CD4-positive, alpha-beta T cell treated with Interferon gamma for 1 hour (primary cell): ENCODE measurements at places on chromosomes 16 and 17.

DNA sequence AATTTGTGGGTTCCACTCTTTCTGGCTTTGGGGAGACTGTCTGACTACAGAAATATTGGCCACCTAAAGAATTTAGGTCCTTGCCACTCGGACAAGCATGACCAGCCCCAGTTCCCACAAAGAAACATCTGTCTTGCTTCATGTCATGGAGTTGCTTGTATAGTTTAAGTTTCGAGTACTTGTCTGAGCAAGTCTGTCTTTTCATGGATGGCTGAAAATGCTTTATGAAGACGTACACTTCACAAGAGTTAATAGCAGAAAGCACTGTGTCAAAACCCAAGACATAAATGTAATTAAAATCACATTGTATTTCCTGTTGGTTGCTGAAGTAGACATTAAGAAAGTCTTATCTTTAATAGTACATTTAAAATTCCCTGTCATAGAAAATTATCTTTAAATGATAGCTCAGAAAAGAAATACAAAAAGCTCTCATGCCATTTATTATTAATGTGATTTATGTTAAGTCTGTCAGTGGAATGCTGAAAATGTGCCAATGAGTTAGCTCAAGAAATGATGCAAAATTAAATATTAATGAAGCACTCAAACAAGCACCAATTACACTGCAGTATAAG lies 29.8 kb upstream of the XYLT2 start:
- no peak for DNase-seq

GRCh38 chr16:87165885-87166284 lies 151.3 kb downstream of the C16orf95 start:
- no peak for DNase-seq

DNA sequence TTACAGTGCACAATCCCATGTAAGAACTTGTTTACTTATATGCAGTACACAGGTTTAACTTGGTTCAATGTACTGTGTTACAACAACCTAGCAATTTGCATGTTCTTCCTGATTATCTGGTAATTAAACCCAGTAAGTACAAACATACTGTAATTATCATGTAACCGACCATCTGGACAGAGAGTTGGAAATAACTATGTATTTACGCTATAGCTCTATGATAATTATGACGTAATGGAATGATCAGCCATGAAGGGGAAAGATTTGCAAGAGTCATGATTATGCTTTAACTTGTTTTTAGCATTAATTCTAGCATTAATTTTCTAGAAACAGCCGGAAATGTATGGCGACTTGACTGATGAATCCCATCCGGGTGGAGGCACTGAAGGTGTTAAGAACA lies 74.8 kb upstream of the SALL1 start:
- DNase-seq: no peak

DNA sequence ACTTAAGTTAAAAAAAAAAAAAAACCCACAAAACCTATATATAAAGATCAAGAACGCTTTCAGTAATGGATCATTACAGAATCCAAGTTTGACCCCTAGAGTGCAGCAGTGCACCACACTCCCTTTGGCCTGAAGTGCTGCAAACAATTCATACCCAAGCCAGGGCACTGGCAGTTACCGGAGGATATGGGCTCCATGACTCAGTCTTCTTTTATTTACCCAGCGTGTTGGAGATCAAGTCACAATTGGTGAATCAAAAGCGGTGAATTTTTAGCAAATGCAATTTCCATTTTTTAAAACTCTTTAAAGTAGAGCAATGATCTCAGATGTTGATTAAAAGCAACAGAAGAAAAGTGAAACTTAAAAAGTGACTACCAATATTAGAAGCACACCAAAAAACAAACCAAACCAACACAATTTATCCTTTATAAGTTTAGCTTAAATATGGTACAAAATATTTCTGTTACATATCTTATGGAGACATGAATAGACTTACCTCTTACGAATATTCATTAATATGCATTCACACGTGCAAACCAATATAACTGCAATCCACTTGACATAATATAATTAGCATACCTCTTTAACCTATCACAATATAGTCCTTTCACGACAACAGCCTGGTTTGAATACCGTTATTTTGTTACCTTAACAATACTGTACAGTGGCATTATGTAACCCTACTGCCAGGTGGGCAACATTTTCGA lies 46.3 kb downstream of the ZNF652 start:
- DNase-seq: peak; percentile 75

DNA sequence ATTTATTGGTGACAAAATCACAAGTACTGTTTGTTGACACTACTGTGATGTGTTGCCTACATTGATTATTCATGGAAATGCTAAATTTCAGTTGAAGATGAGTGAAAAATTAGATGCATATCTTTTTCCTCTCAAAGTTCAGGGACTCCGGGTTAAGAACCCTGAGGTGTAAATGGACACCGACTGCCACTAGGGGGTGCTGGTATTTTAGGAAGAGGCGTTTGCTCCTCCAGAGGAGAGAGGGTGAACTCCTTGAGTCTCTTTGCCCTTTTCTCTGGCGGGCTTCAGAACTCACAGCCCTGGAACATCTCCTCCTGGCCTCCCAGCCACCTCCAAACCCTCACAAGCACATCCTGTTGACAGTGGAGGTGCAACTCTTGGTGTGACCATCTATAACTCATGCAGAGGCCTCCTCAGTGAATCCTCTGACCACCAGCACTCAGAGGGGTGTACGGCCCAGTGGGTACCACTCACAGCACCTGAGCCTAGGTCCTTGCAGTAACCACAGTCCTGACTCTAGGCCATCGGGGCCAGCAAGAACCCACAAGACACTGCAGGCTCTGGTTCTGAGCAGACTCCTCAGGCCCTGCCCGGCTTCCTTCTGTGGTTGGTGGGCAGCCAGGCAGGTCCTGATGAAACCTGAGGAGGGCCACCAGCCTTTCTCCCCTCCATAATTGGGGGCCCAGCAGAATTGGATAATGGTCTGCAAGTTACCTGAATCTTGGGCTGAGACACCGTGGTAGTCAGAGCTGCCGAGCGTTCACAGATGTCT lies 26.2 kb upstream of the PIK3R5 start:
- peak; percentile 46 for DNase-seq

DNA sequence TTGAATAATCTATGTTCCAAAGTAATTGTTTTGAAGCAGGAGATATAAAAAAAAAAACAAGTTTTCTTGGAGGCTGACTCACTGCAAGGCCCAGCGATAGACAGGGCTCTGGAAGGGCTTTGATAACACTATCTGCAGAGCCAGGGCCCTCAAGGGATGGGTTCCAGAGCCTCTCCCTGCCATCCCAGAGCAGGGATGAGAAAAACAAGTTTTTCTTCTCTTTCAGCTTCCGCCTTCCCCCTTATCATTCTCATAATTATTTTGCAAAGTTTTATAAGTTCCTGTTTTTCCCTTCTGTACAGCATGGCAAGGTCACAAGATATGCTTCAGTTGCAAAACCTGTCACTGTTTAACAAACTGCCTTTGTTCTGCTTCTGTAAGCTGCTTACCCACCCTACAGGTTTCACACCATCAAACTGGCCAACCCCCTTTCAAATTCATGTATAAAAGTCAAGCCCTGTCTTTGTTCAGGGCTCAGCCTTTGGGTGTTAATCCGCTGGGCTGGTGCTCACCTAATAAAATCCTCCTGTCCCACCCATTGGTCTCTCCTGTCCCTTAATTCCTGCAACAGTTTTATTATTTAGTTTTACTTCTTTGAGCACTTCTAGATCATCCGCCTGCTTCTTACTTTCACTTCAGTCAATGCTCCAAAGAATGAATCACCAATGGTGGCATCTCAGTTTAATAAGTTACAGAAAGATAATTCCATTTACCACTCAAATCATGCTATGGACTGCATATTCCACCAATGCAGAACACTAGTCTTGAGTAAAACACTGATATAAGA lies 5.6 kb upstream of the THUMPD1 start:
- no peak for DNase-seq

DNA sequence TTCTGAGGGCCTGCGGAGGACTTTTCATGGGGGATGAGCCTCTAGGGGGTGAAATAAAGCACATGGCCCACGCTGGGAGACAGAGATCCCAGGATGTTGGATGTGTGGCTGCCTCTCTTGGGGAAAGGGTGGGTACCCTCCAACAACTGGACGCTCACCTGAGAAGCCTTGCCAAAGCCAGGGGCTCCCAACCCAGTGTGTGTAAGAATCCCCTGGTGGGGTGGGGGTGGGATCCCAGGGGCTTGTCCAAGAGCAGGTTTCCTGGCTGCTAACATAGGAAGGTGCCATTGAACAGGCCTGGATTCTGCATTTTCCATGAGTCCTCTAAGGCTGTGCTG lies 587 bp downstream of the SNX20 start:
- no peak for DNase-seq

DNA sequence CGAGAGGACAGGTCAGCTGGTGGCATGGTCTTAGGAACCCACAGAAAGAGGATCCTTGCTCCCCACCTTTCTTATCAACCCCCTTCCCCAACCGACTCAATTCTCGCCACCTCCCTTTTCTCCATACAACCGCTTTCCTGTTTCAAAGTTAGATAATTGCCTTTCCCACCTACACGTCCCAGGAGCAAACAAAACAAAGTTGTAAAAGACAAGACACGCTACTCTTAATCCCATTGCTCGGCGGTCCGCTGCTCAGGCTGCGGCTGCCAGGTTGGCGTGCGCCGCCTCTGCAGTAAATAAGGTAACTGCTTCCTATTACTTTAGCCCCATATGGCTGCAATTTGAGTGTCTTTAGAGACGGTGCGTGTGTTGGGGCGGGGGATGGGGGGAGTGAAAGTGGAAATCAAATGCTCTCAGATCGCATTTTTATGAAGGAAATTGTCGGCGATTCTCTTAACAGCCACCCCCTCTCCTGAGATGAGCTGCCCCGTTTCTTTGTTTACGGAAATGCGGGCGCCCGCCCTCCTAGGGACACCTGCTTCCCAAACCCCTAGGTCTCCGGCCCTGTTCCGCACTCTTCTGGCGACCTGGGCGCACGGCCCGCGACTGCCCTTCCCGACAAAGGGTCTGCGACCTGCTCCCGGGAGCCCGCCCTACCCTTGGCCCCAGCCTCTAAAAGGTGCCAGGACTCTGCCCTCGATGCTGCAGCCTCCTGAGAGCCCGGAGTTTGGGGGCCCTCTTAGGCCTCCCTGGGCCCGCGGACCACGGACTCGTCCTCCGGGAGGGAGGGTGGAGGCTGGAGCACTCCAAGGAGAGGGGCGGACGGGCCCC lies 3.7 kb upstream of the CBX8 start:
- DNase-seq: no peak

GRCh38 chr17:66775271-66775670 lies 59.6 kb upstream of the CACNG5 start:
- no peak for DNase-seq

DNA sequence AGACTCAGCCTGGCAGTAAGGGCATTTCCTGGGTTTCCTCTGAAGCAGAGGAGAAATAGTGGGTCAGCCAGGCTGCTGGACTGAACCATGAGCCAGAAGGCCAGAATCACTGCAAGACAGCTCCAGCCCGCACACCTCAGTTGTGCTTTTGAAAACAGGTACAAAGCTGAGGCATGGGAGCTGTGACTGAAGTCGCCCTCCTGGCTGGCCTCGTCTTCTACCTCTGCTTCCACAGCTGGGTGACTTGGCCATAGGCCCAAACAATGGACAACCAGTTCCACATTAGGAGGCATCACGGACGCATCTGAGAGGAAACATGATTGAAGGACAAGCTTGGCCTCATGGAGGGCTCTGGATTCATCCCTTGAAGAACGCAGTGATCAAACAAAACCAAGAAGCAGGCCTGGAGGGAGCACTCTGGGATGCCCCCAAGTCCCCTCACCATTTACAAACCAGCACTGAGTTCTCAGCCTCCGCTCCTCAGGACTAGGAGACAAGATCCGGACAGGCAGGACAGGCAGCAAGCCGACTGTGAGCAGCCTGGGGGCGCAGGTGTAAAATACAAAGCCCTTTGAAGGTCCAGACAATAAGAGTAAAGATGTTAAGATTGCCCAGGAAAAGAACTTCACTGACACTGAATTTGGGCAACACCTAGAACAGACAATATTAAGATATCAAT lies 68.7 kb downstream of the N4BP1 start:
- no peak for DNase-seq

DNA sequence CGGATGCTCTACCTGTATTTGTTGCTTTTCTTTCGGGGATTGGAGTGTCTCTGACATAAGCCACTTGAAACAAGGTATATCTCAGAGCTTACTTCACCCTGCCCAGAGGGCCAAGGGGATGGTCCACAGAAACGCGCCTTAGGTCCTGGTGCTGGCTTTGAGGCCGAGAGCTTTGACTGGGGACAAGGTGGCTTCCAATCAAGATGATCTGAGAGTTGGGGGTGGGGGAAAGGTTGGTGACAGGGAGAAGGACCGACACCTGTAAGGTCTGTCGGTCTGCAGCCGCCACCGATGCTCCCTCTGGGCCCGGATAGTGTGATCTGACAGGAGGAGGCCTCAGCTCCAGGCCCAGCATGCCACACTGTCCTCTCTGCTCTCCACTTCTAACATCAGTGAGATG lies 21.8 kb upstream of the SPATA32 start:
- DNase-seq: no peak

DNA sequence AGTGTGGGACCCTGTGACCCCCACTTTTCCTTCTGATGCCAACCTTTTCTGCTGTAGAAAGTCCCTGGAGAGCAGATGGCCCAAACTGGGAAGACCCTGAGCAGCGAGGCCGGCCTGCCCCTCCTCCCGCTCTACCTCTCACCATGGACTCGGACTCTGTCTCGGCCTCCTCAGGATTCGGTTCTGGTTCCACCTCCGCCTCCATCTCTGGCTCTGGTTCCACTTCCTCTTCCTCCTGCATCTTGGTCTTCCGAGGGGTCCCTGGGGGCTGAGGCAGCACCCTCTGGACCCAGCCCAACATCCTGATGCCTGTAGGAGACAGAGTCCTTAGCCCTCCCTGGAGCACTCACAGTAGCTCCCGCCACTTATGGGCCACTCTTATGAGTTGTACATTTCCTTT lies 3.9 kb downstream of the CNGB1 start:
- no peak for DNase-seq

DNA sequence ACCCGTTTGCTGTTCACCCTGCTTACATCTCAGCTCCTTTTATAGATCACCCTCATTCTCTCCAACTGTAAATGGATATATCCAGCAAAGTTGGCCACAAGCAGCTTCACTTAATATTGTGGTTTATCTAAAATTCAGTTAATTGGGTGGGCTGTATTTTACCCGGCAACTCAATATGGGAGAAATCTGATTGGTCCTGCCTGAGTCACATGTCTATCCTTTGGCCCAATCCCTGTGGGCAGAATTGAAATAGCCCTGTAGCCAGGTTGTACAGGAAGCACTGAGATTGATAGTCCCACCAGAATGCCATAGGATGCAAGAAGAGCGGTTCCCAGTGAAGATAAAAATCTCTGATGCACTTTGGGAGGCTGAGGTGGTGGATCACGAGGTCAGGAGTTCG lies 73.2 kb downstream of the AIPL1 start:
- DNase-seq: no peak
